Esophagus squamous epithelium (tissue), 5 donors: ENCODE measurements at places on chromosomes 3 and 15.

DNA sequence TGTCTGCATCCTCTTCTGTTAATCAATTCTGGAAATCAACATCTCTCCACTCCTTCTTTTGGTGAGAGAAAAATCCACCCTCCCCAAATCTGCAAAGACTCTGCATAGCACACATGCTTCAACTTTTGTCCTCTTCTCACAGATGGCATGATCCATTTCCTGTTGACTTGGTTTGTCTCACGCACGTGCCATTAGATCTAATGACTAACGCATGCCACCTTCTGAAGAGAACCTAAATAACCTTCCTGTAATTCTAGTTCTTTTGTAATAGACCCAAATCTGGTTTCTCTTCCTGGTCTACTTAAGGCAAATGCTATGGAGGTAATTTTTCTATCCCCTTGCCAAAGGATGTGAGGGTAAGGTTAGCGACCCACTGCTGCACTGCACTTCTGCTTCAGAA is 51.0 kb upstream of the ATOSA start:
- no peak for DNase-seq
- peak overlapping the region; percentile 13 for H3K27ac ChIP-seq
- H3K27me3 ChIP-seq, result no peaks in the 10 kb centered on the region
- H3K4me1 ChIP-seq, result no peaks in the 10 kb centered on the region
- H3K4me3 ChIP-seq, result no peak overlapping the region

GRCh38 chr3:71438904-71439303 is 144.6 kb downstream of the FOXP1 start:
- H3K27me3 ChIP-seq, result no peaks in the 10 kb centered on the region
- H3K27ac ChIP-seq, result peak overlapping the region; percentile 89
- H3K36me3 ChIP-seq, result no peaks in the 10 kb centered on the region
- H3K4me1 ChIP-seq, result peaks cover 43% of the 10 kb centered on the region
- DNase-seq, result no peak

- H3K27me3 ChIP-seq, result no peaks in the 10 kb centered on the region
- no peaks in the 10 kb centered on the region for H3K36me3 ChIP-seq
- no peak overlapping the region for H3K4me3 ChIP-seq
- H3K27ac ChIP-seq, result no peak overlapping the region
- DNase-seq, result no peak
Measured at GRCh38 chr3:66195347-66195783, 25.4 kb upstream of the SLC25A26 start.

GRCh38 chr3:194141415-194142155 is 5.6 kb downstream of the HES1 start:
- DNase-seq, result no peak
- H3K36me3 ChIP-seq, result no peaks in the 10 kb centered on the region
- no peaks in the 10 kb centered on the region for H3K27me3 ChIP-seq
- H3K27ac ChIP-seq, result peak overlapping the region; percentile 97
- peaks cover 72% of the 10 kb centered on the region for H3K4me1 ChIP-seq

DNA sequence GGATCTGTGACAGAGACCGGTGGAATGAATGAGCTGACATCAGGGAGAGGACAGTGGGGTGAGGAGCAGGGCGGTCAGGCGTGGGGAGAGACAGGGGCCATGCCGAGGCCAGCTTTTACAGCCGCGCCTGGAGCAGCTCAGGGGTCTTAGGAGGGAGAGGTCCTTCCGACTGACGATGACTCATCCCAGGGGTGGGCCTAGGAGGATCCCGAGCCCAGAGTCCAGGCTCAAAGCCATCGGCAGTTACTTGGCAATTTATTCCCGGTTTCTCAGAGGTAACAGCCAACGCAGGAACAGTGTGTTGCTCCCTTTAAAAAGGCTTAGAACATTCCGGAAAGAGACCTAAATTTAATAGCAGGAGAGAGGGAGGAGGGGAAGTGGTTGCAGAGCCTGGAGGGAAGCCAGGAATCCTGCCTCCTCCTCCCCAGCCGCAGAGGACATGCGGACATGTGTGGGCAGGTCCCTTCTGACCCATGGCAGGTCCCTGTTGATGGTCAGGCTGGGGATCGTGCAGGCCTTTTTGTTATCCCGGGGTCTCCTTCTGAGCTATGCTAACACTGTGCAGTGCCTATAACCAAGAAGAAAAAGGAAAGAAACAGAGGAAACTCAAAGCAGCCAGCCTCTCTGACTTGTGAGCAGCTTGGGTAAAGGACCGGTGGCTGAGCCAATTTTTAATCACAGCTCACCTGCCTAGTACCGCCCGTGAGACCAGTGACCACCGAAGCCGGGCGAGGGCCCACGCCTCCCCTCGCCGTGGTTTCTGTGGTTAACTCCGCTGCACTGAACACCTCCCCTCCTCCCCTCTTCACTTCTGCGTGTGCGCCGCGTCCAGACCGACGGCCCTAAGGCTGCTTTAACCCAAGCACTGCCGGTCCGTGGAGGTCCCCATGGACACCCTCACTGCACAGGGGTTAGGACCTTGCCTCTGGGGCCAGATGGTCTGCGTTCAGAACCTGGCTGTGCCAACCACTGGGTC is 392.4 kb upstream of the PROK2 start:
- H3K4me3 ChIP-seq, result no peak overlapping the region
- H3K27ac ChIP-seq, result peak overlapping the region; percentile 27
- H3K27me3 ChIP-seq, result peaks cover 13% of the 10 kb centered on the region
- DNase-seq, result no peak
- no peaks in the 10 kb centered on the region for H3K36me3 ChIP-seq

DNA sequence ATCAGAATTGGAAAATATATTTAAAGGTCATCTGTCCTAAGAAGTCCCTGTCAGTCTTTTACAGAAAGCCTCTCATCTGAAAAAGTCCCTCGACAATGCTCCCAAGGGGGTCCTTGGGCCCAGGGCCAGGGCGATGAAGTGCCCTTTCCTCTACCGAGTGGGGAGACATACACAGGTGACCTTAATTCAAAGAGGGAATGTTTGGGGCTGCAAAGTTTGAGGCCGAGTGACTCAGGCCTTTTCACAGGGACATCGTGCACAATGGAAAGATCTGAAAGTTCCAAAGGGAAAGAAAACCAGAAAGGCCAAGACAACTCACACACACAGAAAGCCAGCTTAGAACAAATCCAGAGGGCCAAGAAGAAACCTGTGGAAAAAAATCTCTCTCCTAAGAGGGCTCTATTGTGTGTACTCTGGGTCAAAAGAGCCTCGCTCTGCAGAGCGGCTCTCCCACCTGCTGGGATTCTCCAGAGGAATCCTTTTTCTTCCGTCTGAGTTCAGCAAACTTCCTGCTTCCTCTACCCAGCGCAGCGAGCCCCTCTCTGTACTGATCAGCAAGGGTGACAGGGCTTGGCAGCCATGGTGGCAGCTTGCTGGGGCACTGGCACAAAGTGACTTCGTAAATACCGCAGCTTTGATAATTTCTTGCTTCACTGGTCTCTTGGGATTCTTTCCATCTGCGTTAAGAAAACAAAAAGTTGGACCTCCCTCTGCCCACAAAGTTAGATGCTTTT is 259.1 kb downstream of the OPA1 start:
- H3K27ac ChIP-seq, result peak overlapping the region; percentile 67
- H3K27me3 ChIP-seq, result no peaks in the 10 kb centered on the region
- H3K36me3 ChIP-seq, result no peaks in the 10 kb centered on the region
- no peak overlapping the region for H3K4me3 ChIP-seq
- DNase-seq, result no peak

GRCh38 chr3:187520027-187520945 is 149.9 kb downstream of the SST start:
- no peak overlapping the region for H3K27ac ChIP-seq
- no peak for DNase-seq
- H3K36me3 ChIP-seq, result no peaks in the 10 kb centered on the region
- H3K27me3 ChIP-seq, result peaks cover 11% of the 10 kb centered on the region

- no peaks in the 10 kb centered on the region for H3K27me3 ChIP-seq
- no peak overlapping the region for H3K4me3 ChIP-seq
- no peak overlapping the region for H3K27ac ChIP-seq
- no peaks in the 10 kb centered on the region for H3K4me1 ChIP-seq
- DNase-seq, result no peak
- no peaks in the 10 kb centered on the region for H3K36me3 ChIP-seq
Measured at GRCh38 chr3:153885359-153885758, 235.8 kb upstream of the ARHGEF26 start.

- H3K27me3 ChIP-seq, result no peaks in the 10 kb centered on the region
- no peaks in the 10 kb centered on the region for H3K36me3 ChIP-seq
- H3K27ac ChIP-seq, result no peak overlapping the region
- H3K4me3 ChIP-seq, result no peak overlapping the region
- peaks cover 4% of the 10 kb centered on the region for H3K4me1 ChIP-seq
Measured at GRCh38 chr3:193899001-193899400, 236.9 kb upstream of the HES1 start.

DNA sequence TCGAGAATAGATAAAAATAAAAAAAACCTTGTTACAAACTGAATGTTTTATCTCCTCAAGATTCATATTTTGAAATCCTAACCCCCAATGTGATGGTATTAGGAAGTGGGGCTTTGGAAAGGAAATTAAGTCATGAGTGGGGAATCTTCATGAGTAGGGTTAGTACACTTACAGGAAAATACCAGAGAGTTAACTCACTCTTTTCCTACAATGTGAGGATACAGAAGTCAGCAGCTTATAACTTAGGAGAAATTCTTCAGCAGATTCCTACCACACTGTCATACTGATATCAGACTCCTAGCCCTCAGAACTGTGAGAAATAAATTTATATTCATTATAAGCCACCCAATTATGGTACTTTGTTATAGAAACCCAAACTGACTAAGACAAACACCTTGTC is 453.1 kb downstream of the GBE1 start:
- no peak overlapping the region for H3K4me3 ChIP-seq
- H3K27me3 ChIP-seq, result no peaks in the 10 kb centered on the region
- H3K4me1 ChIP-seq, result no peaks in the 10 kb centered on the region
- H3K36me3 ChIP-seq, result no peaks in the 10 kb centered on the region
- DNase-seq, result no peak

- H3K27me3 ChIP-seq, result no peaks in the 10 kb centered on the region
- no peak overlapping the region for H3K4me3 ChIP-seq
- no peaks in the 10 kb centered on the region for H3K4me1 ChIP-seq
Measured at GRCh38 chr15:43521419-43521818, 4.0 kb downstream of the MAP1A start.

DNA sequence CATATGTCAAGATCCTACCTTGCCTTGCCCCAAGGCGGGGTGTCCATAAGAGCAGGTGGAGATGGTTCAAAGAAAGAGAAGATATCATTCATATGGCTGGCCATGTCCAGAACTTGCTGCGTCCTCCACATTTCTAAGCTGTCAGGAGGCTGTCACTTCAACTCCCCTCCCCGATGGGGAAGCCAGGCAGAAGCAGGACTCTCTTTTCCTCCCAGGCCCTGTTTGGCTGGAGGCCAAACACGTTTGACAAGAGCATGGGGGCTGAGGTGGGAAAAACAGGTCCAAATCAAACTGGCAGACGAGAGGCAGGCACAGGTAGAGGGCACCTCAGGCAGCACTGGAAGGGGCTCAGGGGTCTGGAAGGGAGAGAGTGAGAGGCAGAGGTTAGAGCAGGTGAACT is 37.7 kb downstream of the MESD start:
- no peak for DNase-seq
- H3K36me3 ChIP-seq, result peaks cover 7% of the 10 kb centered on the region
- peaks cover 9% of the 10 kb centered on the region for H3K4me1 ChIP-seq
- H3K4me3 ChIP-seq, result no peak overlapping the region
- H3K27me3 ChIP-seq, result no peaks in the 10 kb centered on the region

GRCh38 chr3:149454746-149455145 is 19.8 kb upstream of the TM4SF4 start:
- no peaks in the 10 kb centered on the region for H3K4me1 ChIP-seq
- H3K27me3 ChIP-seq, result no peaks in the 10 kb centered on the region
- H3K4me3 ChIP-seq, result no peak overlapping the region
- no peak overlapping the region for H3K27ac ChIP-seq

DNA sequence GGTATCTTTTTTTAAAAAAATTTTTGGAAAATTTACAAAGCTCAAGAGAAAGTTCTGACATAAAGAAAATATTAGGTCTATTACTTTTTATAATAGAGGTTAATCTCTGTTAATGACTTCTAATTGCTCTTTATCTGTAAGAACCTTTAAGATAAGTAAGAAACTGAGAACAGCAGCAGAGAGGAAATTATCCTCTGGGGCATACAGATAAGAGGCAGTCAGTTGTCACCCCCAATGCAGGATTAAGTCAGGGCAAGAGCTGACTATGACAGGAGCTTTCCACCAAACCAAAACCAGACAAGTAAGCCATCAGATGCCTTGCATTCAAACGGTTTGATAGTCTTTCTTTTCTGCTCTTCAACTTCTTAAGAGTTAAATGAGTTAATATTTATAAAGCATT is 149.0 kb downstream of the GSK3B start:
- H3K4me1 ChIP-seq, result no peaks in the 10 kb centered on the region
- H3K27me3 ChIP-seq, result no peaks in the 10 kb centered on the region

DNA sequence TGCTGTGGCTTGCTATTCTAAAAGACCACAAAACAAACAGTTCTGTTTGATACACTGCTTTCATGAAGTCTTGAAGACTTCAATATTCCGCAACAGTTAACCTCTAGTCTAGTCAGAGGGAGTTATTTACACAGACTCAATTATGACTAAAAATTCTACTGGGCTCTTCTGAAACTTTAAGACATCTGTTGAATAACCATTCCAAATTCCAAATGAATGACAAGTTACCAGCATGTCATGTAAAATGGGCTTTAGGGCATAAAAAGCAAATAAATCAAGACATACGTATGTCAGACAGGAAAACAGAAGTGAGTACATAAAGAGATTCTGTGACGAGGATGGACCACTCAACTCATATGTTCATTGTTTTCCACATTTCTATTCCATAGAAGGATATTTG is 93.9 kb downstream of the PLOD2 start:
- H3K27me3 ChIP-seq, result no peaks in the 10 kb centered on the region
- H3K4me1 ChIP-seq, result no peaks in the 10 kb centered on the region
- no peak overlapping the region for H3K27ac ChIP-seq
- H3K4me3 ChIP-seq, result no peak overlapping the region
- no peaks in the 10 kb centered on the region for H3K36me3 ChIP-seq
- DNase-seq, result no peak
